Islet precursor cell (in vitro differentiated cells): ENCODE measurements at places on chromosomes 6 and 20.

DNA sequence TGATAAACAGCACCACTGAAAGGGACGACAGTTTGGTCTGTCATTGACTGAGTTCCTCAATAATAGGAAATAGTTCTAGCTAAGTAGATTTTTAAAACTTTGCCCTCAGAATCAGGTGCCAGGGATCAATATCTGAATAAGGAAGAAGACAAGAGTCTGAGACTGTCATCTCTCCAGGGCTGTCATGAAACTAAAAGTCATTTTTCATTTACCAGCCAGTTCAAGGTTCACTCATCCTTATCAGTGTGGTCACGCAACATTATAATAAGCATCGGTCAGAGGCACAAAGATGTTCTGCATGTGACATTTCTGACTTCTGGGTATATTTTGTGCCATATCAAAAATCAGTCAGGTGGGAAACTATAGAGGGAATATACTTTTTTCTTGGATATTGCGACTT, 52.5 kb upstream of the E2F3 start:
- DNase-seq, result no peak

GRCh38 chr6:63589952-63590411, 17.7 kb downstream of the LOC128125822 start:
- no peak for DNase-seq

- no peak for DNase-seq
Observed at GRCh38 chr20:54532573-54532972, 57.2 kb downstream of the DOK5 start.

DNA sequence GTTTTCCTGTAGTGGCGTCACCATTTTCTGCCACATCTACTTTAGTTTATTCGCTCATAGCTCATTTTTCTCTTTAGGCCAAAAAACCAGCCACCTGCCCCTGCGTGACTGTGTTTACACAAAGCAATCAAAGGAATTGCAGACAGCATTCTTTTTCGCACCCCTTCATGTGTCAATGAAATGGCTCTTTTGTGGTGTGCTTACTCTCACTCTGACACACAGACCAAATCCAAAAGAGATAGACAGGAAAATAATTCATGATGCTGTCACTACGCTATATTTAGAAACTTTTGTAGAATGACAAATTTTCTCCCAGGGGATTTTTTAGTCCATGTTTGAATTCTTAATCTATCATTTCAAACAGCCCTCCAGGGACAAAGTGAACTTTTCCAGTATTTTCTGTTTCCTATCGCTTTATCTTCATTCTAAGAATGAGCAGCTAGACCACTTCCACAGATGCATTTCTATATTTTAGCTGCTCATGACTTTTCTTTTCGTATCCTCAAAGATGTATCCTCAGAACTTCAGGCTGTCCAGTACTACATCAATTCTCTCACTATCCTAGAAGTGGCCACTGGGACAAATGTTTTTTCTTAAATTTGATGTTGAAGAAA, 37.9 kb upstream of the KHDRBS2 start:
- DNase-seq, result no peak

DNA sequence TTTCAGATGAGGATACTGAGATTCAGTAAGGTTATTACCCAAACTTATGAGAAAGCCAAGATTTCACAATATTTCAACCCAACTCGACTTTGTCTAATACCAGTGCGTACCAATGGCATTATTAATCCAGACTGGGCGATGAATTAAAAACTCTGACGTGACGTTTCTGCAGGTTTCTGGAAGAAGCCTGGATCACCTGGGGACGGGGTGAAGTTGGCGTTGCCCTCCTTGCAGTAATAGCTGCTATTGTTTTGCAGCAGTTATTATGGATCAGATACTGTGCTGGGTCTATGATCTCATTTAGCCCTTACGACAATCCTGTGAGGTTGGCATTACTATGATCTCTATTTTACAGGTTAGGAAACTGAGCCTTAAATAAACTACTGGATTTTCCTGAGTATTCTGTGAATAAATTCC, 569 bp upstream of the CDC5L start:
- no peak for DNase-seq

DNA sequence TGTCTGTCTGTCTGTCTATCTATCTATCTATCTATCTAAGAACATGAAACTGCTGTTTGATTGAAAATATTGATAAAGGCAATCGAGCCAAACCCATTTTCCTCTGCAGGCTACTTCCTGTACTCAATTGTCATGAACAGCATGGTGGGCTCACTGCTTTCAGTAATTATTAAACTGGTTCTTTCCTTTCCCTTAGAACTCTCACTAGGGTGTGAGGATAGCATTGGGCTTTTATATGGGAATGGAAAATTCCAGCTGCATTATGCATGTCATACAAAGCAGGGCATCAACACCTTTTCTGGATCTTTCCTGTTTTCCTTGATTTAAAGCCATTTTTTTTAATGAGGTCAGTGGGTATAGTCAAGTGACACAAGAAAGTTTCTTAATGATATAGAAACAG, 161.0 kb upstream of the SYNCRIP start:
- no peak for DNase-seq

- DNase-seq, result no peak
Observed at GRCh38 chr6:47174502-47175023, 132.4 kb upstream of the ADGRF1 start.

DNA sequence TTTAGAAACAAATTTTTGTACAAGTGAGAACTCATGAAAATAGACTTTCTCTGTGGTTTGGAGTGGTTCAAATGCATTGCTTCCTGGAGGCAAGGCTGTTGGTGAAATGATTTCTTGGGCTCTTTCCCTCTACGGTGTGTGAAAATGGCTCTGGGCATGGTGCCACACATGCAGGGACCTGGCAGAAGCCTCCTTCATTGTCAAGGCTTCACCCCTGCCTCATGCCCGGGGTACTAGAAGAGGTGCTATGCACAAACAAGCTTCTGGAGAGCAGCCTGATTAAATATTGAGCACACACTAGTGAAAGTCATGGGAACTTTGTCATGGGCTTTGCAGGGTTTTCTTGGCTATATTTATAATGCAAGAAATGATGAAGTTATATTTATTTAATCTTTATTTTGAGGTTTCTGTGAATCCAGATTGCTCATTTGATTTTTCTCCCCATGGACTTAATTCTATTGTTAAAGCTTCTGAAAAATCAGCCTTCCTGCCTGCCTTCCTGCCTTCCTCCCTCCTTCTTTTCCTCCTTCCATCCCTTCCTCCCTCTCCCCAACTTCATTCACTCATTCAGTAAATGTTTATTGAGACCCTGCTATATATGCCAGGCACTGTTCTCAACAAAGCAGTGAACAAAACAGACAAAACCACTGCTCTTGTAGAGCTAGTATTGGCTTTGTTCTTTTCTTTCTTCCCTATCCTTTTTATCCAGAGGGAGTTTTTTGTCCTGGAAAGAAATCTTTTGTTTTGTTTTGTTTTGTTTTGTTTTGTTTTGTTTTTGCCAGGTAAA, 21.0 kb downstream of the C6orf89 start:
- DNase-seq, result no peak

DNA sequence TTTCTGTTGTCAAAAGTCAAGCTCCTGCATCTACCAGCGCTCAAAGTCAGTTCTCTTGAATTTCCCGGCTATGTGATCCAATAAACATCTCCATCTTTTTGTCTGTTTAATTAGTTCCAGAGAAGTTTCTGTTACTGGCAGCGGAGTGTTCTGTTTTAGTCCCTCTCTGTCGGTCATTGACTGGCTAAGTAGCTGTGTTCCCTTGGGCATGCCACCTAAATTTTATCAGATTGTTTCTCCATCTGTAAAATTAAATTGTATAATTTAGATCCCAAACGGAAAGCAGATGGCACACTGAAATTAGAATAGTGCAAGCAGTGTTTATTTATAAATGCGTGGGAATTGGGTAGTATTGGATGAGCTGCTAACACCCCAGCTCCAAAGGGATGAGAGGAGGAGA, 29.7 kb upstream of the PRL start:
- DNase-seq, result no peak

- DNase-seq, result no peak
Observed at GRCh38 chr20:25461281-25461650, 53.8 kb downstream of the GINS1 start.
